Activated CD4-positive, alpha-beta memory T cell treated with anti-CD3 and anti-CD28 coated beads for 36 hours (primary cell): ENCODE measurements at places on chromosomes 16 and 17.

- no peak for DNase-seq
Observed at GRCh38 chr16:49455181-49455990, 81.8 kb downstream of the C16orf78 start.

GRCh38 chr16:85675251-85675874 is 13.4 kb downstream of the GINS2 start:
- DNase-seq: no peak

DNA sequence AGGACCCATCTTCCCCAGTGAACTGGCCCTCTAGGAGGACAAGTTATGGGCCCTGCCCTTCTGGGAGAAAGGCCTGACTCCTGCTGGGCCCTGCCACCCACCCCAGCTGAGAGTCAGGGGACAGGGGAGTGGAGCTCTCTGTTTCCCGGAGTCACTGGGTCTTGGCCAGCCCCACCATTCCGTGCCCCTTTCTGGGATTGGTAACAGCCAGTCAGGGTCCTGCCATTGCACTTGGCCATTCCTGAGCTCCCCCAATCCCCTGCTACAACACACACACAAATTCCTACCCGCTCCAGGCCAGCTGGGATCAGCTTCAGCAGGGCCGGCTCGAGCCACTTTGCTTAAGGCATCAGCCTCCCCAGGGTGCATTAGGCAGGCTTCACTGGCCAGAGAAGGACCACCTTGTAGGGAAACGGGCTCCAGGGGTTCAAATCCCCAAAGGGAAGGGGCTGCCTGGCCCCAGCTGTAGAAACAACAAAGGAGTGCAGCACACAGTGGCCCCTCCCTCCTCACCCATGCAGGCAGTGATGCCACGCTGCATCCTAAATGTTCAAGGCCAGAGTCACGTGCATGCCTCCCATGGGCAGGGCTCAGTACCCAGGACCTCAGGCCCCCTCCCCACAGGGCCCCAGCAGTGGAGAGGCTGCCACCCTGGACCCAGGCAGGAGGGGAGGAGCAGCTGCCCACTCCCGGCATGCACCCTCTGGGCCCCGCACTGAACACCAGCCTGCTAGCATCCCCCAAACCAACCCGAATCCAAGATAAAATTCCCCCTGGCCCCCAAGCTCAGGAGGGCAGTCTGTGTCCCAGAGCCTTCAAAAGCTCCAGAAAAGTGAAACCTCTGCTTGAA is 37.7 kb downstream of the C16orf78 start:
- DNase-seq: no peak

- no peak for DNase-seq
Observed at GRCh38 chr17:34024806-34025551, 230.1 kb upstream of the CCL2 start.

DNA sequence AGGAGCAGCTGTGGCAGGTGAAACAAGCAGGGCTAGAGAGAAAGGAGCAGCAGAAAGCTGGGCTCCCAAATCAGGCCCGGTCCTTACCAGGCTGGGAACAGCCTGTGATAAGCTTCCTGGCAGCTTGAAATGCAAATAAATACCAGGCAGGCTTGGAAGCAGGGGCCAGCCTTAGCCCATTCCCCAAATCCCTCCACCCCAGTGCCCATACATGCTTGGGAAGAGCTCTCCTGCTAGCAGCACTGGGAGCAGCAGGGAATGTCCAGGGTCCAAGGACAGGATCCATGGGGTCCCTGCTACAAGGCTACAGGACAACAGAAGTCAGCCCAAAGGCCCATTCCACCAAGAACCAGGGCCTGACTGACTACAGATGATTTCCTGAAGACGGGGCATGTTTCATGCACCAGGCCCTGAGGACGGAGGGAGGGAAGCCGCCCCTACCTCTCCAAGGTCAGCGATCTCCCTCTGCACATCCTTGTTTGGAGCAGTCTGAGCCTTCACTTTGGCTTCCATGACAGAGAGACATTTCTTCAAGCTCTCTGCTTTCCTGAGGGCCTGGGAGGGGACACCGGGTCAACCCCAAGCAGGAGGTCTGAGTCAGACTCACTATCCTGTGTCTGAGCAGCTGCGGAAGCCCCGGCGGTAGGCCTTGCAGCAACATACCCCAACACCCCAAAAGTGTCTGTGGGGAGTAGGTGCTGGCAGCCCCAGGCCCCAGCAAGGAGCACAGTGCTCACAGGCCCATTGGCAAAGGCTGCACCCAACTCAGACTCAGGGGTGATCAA is 2.6 kb upstream of the EXOSC6 start:
- DNase-seq: no peak

- DNase-seq: no peak
Observed at GRCh38 chr17:34182036-34182803, 72.9 kb upstream of the CCL2 start.

GRCh38 chr17:3667366-3668278 is 756 bp downstream of the TAX1BP3 start:
- peak; percentile 28 for DNase-seq

GRCh38 chr16:18800775-18801144 is 589 bp downstream of the ARL6IP1 start:
- DNase-seq: no peak

GRCh38 chr16:68493412-68494070 is 45.2 kb upstream of the SMPD3 start:
- DNase-seq: no peak

DNA sequence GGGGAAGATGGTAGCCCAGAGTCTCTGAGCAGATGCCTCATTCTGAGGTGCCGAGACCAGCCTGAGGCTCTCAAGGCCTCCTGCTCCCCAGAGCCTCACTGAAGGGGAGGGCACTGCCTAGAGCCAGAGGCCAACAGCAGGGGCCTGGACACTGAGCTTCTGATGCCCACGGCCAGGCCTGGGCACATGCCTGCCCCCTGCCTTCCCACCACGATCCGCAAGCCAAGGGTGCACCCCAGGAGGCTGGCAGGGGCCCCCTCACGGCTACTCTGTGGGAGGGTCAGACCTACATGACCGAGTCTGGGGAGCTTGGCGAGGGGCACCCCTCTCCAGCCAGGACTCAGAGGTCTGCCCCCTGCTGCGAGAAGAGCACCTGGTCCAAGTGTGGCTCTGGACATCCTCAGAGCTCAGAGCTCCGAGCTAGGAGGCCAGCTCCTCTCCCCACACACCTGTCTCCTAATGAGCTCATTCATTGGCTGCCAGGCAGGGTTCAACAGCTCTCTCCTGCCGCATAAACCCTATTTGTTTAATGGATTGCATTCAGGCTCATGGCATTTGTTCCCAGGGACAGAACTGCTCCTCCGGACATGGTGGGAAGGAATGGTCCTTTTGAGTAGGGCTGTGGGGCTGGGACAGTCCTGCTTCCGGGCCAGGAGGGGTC is 13.9 kb downstream of the OTOP3 start:
- no peak for DNase-seq

GRCh38 chr17:1241929-1242328 is 28.3 kb upstream of the BHLHA9 start:
- no peak for DNase-seq

- no peak for DNase-seq
Observed at GRCh38 chr16:4369007-4369733, 2.5 kb upstream of the VASN start.

DNA sequence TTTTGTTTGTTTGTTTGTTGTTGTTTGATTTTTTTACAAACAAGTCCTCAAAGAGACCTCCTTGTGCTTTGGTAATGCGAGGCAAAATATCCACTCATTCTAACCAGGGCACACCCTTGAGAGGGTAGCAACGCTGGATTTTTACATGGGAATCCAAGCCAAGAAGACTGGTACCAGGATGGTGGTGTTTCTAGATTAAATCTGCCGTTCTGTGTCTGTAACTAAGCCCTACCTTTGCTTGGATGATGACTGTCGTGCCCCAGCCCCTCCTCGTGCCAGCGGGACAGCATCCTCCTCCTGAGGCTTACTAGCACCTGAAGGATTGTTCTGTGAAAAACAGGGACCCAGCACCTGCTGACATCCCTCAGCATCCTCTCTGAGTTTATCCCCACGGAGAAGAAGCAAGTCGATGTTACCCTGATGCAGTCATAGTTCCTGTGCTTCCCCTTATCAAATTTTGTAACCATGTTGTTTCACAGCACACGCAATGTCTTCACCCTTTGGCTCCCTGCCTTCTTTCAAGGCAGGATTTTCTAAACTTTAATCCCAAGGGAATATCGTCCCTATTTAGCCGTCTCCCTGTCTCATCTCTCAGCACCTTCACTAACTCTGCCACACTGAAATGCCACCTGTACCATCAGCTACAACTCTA is 5.1 kb upstream of the HSBP1 start:
- DNase-seq: no peak

DNA sequence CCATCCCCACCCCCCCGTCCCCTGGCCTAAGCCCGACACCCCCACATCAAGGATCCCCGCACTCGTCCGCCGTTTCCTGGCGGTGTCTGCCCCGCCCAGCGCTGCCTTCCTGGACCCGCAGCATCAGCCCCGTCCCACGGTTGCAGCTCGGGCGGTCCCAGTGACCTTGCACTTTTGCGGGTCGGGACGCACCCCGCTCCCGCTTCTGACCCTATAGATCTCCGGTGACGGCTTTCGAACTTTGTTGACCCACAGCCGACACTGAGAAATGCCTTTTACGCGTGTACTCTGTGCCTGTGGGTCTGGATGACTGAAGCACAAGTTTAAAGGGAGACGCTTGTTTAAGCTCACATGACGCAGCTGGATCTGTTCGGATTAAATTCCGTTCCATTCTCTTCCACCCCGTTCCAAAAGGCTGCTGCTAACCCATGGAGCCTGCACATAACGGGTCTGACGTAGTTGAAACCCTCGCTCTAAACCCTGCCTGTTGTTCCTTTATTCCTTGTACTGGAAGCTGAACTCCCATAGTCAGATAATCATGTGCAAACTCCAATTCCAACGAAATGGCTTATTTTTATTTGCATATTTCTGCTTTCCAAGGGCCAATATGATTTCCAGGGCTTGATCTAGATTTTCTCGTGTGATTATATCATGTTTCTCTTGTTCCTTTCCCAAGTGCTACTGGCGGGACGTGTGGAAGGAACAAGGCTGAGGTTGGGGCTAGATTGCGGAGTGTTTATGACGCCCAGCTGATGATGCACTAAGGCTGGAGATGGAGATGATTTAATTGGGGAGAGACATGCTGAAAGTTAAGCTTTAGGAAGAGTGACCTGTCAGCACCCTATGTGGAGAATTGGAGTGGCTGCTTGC is 834 bp downstream of the FLYWCH1 start:
- peak; percentile 51 for DNase-seq

GRCh38 chr17:29561554-29562517 is 5.0 kb downstream of the ABHD15 start:
- DNase-seq: no peak

GRCh38 chr17:15947976-15948752 is 3.2 kb downstream of the ADORA2B start:
- DNase-seq: no peak

- DNase-seq: no peak
Observed at GRCh38 chr17:40498281-40499084, 2.9 kb downstream of the TNS4 start.

- DNase-seq: no peak
Observed at GRCh38 chr17:18949566-18949965, 2.4 kb upstream of the SLC5A10 start.

DNA sequence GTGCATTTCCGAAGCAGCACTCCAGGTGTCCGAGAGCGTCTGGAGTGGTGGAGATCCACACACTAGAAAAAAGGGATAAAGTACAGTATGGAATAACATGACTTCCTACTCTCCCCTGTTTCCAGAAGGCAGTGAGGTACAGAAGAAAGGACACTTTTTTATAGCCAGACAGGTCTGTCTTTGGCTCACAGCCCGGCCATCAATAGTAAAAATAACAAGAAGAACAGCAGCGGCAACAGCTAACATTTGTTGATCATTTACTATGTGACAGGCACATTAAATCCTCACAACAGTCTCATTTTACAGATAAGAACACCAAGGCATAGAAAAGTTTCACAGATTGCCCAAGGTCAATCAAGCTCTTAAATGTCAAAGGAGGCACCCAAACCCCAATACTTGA is 16.2 kb downstream of the DYNLRB2 start:
- no peak for DNase-seq

DNA sequence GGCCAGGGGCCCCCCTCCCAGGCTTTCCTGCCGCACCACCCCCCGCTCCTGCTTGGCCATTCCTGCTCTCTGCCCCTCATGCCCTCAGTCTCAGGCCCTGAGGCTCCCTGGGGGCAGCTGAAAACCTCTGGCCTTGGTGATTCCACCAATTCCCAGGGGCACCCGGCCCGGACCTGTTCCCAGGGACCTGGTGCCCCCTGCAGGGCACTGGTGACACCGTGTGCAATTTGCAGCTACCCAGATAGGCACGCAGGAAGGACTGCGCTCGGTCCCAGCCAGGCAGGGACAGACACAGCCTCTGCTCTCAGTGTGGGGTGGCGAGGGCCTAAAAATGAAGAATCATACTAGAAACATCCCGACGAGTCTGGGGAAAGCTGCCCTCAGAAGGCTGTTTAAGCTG is 13.4 kb downstream of the WFDC1 start:
- DNase-seq: peak; percentile 24

DNA sequence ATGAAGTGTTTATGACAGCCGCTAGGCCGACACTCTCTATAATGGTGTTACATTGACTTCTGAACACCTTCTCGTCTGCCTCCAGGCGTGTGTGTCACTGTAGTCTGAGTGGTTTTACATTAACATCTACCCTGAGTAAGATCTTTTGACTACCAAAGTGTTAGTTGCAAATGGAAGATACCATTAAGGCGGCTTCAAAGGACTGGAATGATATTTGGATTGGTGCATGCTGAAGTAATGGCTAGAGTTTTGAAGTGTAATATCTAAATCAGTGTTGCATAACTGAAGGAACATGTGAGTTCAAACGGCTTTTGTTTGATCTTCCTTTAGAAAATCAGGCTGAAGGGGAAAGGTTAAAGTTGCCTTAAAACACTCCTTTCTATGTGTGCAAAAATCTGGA is 52.2 kb downstream of the BCAS3 start:
- no peak for DNase-seq

- DNase-seq: no peak
Observed at GRCh38 chr17:77132411-77133086, 8.2 kb upstream of the SEC14L1 start.

DNA sequence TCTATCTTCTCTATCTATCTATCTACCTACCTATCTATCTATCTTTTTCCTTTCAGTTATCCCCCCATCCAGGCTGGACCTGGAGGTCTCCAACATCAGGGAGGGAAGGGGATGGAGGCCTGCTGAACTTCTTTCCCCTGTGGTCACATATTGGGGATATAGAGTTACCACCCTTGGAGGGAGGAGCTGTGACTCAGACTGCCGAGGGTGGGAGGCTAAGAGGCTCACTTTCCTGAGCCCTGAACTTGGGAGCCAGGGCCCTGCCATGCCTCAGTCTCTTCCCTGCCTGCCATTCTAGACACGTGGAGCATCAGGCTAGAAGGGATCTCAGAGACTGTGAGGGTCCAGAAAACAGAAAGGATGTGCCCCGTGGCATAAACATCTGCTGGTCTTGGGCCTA is 8.4 kb downstream of the LRRC3C start:
- no peak for DNase-seq

DNA sequence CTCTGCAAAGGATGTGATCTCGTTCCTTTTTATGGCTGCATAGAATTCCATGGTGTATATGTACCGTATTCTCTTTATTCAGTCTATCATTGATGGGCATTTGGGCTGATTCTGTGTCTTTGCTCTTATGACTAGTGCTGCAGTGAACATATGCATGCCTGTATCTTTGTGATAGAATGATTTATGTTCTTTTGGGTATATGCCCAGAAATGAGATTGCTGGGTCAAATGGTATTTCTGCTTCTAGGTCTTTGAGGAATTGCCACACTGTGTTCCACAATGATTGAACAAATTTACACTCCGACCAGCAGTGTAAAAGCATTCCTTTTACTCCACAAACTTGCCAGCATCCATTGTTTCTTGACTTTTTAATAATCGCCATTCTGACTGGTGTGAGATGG is 60.2 kb upstream of the ADORA2B start:
- DNase-seq: no peak
